LHCN-M2 (cell line): ENCODE measurements at places on chromosomes 4 and X. TPM values are rescaled to one million over a fixed set of nuclear protein-coding genes. Genes with fewer than 3 reads are reported as not detected.

The TMEM154 gene
- 0.52 and 0.90 TPM in 2 replicates for total RNA-seq

The SAGE1 gene
- not detected in 2 replicates for total RNA-seq

The NCBP2L gene
- total RNA-seq, result 0.17 TPM in 1 of 2 replicates, not detected in the other

The ZAR1 gene
- not detected in 2 replicates for total RNA-seq

The PABPC1L2B gene
- total RNA-seq, result not detected in 2 replicates

The GPR119 gene
- not detected in 2 replicates for total RNA-seq

The ADH1C gene
- total RNA-seq, result not detected in 2 replicates

The HSFX4 gene
- total RNA-seq, result not detected in 2 replicates

The CAPN6 gene
- not detected in 2 replicates for total RNA-seq

The PPP3CA gene
- 34.4 and 36.1 TPM in 2 replicates for total RNA-seq

The CACNA1F gene
- total RNA-seq, result not detected in 2 replicates

The USP26 gene
- total RNA-seq, result not detected in 2 replicates

The FAM47E gene
- total RNA-seq, result 0.11 and 0.19 TPM in 2 replicates

The TRO gene
- 21.3 and 21.5 TPM in 2 replicates for total RNA-seq

- no peak for DNase-seq
These were observed 41.8 kb upstream of the MAGED1 start for GRCh38 chrX:51851507-51852085.

- no peak for DNase-seq
These were observed 13.7 kb downstream of the ZBTB33 start for GRCh38 chrX:120264341-120264740.

- DNase-seq, result no peak
These were observed 6.4 kb downstream of the NR3C2 start for GRCh38 chr4:148435654-148436406.

DNA sequence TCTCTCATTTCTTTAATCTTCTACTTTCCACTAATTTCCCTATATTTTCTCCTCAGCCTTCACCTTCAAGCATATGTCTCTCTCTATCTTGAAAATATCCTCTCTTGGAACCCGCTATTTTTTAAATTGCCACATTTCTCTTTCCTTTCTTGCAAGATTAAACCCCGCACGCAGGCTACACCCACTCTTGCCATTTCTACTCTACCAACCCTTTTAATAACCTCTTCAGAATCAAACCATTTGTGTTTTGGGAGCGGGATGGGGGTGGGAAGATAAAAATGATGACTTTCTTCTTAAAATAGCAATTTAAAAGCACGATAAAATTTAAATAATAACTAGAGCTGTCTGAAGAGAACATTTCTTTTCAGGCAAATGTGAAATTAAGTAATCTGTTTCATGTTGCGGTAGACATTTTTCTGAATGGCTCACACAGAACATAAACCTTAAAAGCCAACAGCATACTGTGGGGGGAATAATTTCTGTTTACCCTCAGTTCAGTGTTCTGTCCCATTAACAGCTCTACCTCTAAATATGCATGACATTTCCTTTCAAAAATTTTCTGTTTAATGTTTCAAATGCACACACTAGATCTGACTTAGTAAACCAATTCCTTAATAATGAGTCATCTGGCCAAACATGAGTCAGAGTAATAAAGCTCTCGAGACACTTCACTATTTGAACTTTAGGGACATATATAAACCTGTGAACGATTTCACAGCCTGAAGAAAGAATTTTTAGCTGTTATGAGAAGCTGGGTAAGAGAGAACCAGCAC, 20.5 kb downstream of the ARSJ start:
- DNase-seq, result peak; percentile 97

GRCh38 chr4:116926631-116927295, 158.6 kb downstream of the TRAM1L1 start:
- no peak for DNase-seq

GRCh38 chr4:122456231-122457116, at the start of gene IL2:
IL2 (minus strand) TSS chr4:122456725; CDS start chr4:122456440, 285 bp downstream.
- DNase-seq, result no peak

- DNase-seq, result no peak
These were observed 234.3 kb downstream of the HS3ST1 start for GRCh38 chr4:11194431-11194830.

GRCh38 chrX:24760363-24761000, 66.8 kb downstream of the POLA1 start:
- peak; percentile 81 for DNase-seq

DNA sequence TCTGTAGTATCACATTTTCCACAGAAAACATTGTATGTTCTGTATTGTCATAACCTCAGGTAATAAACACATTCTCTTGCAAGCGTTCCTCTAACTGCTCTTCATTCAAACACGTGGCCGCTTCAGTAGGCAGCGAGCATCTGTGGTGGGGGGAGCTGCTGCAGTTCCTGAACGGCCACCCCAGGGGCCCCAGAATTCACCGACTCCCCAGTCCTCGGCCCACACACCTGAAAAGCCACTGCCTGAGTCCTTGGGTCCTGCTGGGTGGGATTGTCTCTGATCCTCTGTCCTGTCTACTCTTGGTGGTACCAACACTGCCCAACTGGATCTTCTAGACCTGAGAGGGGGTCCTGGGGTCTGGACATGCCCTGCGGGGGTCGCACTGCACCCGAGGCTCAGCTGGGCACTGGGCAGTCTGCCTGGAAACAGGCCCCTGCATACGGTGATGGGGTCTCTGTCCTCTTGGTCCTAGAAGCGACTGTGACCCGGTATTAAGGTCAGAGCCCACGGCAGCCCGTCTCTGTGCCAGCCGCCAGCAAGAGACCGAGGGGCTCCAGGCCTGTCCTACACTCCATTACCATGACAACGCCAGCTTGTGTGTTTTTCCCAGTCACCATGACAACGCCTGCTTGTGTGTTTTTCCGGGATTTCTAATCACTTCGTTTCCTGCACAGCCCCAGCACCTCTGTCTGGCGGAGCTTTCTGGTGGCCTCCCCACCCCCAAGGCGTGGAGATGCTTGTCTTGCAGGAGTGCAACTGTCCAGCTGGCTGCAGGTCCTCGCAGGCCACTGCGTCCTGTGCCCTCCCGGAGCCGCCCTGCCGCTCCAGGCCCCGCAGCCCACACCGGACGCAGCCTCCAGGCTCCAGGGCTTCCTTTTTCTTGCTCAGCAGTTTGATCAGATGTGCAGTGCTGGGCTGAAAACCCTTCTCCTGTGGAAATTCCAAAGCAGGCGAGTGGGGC, 16.0 kb downstream of the CTBP1 start:
- DNase-seq, result no peak

GRCh38 chrX:149131774-149132173, 373.3 kb downstream of the IDS start:
- peak; percentile 55 for DNase-seq

GRCh38 chrX:2134782-2135181, 366.0 kb downstream of the DHRSX start:
- no peak for DNase-seq

DNA sequence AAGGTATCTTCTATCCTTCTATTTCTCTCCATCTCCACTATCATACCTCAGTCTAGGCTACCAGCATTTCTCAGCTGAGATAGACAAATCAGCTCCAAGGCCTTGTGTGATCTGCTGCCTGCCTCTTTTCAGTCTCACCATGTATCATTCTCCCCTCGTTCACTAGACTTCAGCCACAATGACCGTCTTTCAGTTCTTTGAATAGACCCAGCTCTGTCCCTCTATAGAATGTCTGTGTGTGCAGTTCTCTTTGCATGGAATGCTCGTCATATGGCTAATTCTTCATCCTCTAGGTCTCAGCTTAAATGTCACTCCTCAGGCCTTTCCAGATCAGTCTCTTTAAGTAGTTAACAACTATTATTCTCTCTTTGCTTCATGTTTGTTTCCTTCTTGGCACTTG, 6.5 kb downstream of the IGBP1 start:
- no peak for DNase-seq

- DNase-seq, result peak; percentile 77
These were observed 113.9 kb upstream of the VAMP7 start for GRCh38 chrX:155767051-155767875.

- DNase-seq, result no peak
These were observed 31.5 kb upstream of the AFAP1 start for GRCh38 chr4:7971159-7971631.

DNA sequence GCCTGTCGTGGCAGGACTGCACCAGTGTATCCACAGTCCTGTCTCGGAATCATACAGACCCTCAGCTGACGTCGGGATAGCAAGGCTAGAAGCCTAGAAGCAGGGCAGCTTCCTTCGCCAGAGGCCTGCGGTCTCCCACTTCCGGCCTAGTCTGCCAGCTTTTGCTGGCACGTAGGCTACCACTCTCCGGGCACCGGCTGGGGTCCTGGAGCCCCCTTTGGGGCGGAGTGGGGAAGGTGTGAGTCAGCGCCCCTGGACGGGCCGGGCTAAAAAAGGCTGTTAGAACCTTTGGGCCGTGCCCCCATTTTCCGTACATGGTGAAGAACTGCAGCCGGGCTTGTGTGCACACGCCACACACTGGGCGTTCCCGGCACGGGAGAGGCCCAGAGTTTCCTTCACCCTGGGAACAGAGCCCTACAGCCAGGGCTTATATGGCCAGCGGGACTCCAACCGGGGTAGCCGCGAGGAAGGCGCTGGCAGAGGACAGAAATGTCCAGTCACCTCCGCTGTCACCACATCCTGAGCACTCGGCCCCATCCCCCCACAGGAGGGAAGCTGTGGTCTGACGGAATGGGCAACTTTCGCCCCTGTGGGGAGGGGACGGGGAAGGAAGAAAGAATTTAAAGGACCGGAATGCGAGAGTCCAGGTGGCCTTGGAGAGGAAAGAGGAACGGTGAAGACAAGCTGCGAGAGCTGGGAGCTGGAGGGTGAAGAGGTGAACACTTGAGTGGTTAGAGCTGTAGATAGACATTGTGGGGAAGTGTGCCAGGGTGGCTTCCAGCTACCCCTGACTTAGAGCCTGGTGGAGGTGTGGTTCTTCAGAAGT, 4.6 kb downstream of the MAGIX start:
- peak; percentile 85 for DNase-seq

GRCh38 chr4:2617955-2618354, 81.5 kb downstream of the FAM193A start:
- DNase-seq, result no peak

- no peak for DNase-seq
These were observed 5.2 kb downstream of the EGFL6 start for GRCh38 chrX:13574600-13574999.

DNA sequence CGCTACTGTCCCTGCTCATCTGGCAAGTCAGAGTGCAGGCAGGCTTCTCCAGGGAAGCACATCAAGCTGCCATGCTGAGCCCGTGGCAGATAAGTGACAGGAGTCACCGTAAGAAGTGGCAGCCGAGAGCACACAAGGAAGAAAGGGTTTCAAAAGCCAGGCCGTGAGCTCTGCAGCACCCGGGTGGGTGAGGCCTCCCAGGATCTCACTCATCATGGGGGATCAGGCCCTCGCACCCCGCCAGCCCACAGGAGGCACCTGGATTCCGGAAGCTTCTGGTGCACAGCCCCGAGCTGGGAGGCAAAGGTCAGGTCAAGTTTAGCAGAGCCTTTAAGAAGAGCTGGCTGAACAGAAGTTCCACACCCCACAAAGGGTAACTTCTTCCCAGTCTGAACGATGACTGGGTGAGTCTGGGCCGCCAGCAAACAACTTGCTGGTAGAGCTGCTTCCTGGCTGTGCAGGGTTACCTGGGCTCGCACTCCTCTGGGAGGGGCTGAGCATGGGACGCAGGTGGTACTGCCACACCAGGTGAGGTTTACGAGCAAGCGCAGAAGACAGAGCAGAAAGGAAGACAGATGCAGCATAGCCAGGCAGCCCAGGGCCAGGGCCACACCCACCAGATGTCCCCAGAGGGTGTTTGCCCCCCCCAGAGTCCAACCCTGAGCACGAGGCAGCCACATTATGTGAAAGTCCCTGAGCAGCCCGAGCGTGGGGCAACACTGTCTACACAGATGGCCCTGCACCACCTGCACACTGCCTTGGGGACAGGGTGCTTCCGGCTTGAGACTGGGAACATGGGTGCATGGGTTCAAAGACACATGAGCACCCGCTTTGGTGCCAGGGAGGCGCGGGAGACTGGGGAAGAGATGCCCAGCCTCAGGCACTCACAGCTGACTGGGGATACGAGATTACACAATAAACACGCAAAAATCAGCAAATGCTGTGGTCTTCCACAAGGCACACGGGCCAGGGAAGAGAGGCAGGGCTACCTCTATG, 7.7 kb downstream of the CCNQ start:
- no peak for DNase-seq

GRCh38 chrX:137353404-137353803, 212.5 kb upstream of the ZIC3 start:
- no peak for DNase-seq

DNA sequence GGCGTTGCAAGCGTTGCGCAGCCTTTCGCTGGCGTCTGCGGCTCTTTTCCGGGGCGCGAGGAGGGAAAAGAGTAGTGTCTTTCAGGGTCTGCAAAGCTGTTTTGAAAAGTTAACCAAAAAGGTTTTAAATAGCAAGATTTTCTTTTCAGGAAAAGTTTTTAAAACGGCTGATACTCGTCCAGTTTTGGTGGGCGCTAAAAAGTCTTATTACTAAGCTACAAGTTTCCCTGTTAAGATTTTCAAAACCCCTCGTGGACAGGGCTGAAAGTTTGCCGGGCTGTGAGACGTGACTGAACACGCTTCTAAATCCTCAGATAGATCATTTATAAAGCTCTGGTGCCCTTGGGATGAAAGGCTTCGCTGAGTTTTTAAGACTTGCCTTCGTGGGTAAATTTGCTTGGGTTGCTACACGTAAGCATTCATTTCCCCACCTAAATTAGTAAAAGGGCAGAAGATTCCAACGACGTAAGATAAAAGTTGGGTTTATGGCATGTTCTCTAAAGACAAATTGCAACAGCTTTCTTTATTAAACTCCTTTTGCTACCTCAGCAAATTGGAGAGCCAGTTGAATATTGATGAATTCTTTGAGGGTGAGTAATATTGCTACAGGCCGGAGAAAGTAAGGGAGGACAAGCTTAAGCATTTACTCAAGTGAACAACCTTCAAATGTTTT, 91.5 kb downstream of the HPRT1 start:
- DNase-seq, result peak; percentile 28

DNA sequence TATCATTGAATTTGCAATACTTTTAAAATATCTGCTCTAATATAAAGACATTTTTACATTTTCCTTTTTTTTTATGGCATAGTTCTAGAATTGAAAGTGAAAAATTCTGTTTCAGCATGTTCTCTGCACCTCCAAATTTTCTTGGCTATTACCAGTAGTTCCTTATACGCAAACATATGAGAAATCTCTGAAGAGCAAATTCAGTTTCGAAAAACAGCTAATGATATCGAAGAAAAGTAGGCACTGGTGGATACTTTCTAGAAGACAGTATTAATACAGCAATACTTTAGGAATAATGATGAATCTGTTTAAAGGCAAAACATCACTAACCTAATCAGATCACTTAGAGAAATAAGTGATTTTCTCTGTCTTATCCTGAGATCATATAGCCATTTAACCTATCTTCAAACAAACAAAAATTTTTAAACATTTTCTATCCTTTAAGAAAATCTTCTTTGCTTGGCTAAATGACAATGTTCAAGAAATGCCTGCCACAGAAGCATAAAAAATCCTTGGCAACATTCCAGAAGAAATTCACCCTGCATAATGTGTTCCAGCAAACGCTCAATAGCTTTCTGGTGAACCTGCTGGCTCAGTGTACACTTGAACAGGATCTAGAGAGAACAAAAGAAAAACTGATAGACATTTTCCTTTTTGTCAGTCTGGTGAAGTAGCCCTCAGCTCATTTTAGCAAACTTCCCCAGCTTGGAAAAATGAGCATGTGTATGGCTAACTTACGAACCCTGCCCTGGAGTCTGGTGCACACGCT, 51.2 kb upstream of the KLF3 start:
- no peak for DNase-seq
